ENCODE measurements at places on chromosomes 13 and 19.
A peak's percentile ranks its signal among the peaks of the same experiment; 100 is the strongest.

GRCh38 chr13:27408074-27408473 is 16.3 kb upstream of the GTF3A start:
- DNase-seq: no peak

DNA sequence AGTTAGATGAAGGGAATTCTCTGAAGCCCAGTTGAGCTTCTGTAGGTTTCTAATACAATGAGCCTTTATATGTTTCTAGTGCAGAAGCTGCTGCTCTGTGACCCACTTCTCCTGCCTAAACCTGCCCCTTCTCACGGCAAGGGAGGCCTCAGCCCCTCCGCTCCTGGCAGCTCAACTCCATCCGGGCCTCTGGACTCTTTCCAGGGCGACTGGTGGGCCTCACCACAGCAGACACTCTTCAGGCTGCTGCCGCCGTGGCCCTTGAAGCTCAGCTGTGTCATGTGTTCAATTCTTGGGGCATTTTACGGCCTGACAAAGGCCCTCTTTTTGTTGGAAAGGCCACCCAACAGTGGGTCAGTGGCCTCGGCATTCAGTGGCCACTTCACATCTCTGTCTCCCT is 10.0 kb upstream of the C19orf33 start:
- DNase-seq: no peak

GRCh38 chr19:35162471-35163326 is 8.2 kb downstream of the FXYD5 start:
- DNase-seq: no peak

GRCh38 chr13:101739382-101740178 is 287.1 kb downstream of the ITGBL1 start:
- DNase-seq: no peak

DNA sequence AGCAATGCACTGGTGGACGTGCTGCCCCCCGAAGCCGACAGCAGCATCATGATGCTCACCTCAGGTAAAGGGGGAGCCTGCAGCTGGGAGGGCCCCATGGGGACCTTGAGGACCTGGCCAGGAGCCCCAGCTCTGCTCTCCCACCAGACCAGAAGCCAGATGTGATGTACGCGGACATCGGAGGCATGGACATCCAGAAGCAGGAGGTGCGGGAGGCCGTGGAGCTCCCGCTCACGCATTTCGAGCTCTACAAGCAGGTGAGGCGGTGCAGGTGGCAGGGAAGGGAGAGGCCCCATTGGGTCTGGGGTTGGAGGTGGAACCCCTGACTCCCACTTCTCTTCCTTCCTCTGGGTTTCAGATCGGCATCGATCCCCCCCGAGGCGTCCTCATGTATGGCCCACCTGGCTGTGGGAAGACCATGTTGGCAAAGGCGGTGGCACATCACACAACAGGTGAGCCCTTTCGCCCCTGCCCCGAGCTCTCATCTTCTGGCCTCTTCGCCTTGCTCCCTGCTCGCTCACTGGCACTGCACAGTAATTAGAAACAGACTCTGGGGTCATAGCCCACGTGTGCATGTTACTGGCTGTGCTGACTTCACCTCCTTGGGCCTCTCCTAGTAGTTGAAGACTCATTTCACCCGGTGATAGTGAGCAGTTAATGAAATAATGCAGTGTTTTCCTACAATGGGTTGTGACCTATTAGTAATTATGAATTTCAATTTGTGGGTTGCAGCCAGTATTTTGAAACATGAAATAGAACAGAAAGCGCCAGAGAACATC is 3.6 kb downstream of the PSMC4 start:
- DNase-seq: no peak

GRCh38 chr19:38707512-38708114 is 36.7 kb downstream of the CAPN12 start:
- no peak for DNase-seq

DNA sequence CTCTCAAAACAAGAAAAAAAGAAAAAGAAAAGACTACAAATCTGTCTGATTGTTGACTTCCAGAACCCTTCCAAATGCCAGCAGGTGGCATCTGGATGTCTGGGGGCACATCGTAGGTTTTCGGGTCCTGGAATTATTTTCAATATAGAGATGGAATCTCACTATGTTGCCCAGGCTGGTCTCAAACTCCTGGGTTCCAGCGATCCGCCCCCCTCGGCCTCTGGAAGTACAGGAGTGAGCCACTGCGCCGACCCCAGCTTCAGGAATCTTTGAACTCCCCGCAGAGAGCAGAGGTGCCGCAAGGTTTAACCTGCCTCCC is 567 bp upstream of the B3GNT3 start:
- DNase-seq: no peak

DNA sequence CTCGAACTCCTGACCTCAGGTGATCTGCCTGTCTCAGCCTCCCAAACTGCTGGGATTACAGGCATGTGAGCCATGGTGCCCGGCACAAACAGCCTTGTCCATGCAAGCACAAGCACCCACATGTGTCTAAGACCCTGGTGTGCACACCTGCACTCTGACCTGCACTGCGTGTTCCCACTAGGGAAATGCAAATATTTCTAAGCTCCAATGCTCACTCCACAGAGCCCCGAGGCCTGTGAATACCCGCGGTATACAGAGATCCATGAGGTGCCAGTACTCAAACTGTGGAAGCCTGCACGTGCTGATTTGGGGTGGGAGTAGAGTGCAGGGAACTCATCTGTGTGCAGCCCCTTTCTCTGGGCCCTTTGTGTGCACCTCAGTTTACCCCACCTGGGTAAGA is 14.7 kb downstream of the GADD45B start:
- DNase-seq: no peak

GRCh38 chr19:44909775-44910174 is 4.2 kb downstream of the APOE start:
- no peak for DNase-seq

- DNase-seq: peak; percentile 19
These were observed 1.2 kb upstream of the NUMBL start for GRCh38 chr19:40691421-40692211.

- peak; percentile 88 for DNase-seq
These were observed 4.9 kb upstream of the TNFSF14 start for GRCh38 chr19:6674868-6675305.

GRCh38 chr13:112968380-112968909 is 569 bp upstream of the MCF2L start:
- peak; percentile 62 for DNase-seq

DNA sequence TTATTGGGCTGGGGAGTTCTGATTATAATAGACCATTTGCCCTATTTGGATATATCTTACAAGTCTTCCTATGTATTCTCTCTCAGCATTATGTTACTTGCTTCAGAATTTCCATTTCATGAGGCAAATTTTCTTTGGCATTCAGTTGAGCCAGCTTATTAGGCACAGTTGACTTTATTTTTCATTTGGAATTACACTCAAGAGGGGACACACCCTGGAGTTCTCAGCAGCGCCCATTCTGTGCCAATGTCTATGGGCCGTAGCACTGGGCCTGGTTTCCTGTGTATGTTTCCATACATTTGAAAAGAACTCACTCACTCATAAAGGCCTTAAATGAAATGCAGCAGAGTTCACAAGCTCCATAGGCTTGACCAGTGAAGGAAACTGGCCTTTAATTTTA is 138.5 kb downstream of the KLF12 start:
- DNase-seq: no peak

DNA sequence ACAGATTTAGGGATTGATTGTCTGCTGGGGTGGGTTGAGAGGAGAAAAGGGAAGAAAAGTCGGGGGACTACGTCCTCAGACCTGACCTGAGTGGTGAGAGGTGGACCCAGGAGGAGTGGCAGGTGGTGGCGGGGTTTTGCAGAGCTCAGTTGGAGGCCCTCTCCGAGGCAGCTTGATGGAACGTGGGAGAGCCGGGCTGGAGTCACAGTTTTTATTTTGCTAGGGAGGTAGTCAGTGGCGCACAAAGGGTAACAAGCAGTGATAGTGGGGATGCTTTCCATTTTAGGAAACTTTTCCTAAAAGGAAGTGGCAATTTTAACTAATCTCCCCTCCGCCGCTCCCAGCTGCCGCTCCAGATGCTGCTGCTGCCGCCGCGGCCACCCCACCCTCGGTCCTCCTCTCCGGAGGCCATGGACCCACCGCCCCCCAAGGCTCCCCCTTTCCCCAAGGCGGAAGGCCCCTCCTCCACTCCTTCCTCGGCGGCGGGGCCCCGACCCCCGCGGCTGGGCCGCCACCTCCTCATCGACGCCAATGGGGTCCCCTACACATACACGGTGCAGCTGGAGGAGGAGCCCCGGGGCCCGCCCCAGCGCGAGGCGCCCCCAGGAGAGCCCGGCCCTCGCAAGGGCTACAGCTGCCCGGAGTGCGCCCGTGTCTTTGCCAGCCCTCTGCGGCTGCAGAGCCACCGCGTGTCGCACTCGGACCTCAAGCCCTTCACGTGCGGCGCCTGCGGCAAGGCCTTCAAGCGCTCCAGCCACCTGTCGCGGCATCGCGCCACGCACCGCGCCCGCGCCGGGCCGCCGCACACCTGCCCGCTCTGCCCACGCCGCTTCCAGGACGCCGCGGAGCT is 1.1 kb upstream of the ZNF581 start:
- DNase-seq: peak; percentile 50

DNA sequence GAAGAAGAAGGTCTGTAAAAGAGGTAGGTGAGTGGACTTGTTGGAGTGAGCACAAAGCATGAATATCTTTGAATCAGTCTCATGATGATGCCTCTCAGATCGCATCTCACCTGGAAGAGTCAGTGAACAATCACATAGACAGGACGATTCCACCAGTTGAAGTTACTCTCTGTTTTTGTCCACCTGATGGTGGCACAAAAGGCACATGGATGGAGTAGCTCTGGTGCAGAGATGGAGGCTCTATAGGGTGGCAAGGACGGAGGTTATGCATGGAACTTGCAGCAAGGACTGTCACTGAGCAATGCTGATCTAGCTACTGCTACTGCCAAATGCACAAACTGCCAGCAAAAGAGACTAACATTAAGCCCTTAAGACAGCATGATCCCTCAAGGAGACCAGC is 10.3 kb upstream of the MYCBP2 start:
- DNase-seq: no peak

DNA sequence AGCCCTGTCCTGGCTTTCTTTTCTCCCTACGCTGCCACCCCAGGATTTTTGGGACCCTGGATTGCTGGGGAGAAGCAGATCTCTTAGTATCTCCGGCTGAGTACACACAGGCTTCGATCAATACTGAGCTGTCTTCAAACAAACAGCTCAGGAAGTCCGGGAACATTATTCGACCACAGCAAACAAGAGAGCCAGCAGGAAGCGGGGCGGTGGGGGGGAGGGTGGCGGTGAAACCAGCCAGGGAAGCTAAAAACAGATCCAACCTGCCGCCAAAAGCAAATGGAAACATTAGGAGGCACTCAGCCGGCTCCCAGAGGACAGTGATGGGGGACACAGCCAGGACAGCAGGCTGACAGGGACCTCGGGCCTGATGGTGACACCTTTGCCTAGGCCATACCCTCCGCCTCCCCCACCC is 12.2 kb upstream of the BCAM start:
- DNase-seq: peak; percentile 49

DNA sequence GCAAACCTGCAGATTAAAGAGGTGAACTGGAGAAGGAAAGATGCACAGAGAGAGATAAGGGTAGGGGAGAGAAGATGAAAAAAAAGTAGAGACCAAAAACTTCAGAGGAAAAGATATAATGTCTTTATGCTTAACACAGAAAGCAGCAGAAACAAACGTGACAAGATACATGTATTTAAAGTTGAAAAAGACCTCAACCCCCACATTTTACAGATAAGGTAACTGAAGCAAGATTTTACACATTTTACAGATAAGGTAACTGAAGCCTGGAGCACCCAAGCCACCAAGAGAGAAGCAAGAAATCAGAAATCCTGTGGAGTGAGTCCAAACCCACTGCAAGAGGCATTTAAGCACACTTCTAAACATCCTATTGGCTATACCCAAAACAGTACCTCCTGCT is 185.3 kb downstream of the TBC1D4 start:
- no peak for DNase-seq

DNA sequence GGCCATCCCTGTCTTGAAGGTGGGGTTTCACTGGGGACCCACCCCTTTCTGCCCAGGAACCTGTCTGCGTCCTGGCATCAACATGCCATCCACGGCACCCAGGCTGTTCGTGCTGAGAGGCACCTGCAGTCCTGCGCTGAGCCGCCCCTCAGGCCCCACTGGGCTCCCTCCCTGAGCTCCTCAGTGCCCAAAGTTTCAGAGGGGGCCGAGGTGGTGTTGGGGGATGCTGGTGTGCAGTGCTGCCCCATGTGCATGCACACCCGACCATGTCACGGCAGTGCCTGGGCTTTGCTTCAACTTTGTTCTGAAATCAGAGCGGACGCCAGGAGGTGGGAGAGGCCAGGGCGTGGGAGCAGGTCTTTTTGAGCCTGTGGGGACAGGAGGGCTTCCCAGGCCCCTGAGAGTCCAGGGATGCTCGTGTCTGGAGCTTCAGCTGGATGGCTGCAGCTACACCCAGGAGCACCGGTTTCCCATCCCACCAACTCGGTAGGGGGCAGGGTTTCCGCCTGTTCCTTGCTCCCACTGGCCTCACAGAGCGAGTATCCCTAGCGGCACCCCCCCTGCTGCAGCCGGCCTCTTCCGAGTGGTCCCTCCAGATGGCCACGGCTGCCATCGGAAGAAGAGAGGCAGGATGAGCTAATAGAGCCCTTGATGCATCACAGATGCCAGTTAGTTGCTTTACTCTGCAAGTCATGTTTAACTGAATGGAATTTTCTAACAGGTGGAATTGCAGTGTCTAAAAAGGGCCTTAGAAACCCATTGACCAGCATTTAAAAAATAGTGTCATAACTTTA is 44.0 kb downstream of the WDFY2 start:
- no peak for DNase-seq

All from CD4-positive, alpha-beta T cell treated with Interleukin-17A for 4 hours (primary cell).